ENCODE measurements at places on chromosomes 11 and 22.
A peak's percentile ranks its signal among the peaks of the same experiment; 100 is the strongest.

DNA sequence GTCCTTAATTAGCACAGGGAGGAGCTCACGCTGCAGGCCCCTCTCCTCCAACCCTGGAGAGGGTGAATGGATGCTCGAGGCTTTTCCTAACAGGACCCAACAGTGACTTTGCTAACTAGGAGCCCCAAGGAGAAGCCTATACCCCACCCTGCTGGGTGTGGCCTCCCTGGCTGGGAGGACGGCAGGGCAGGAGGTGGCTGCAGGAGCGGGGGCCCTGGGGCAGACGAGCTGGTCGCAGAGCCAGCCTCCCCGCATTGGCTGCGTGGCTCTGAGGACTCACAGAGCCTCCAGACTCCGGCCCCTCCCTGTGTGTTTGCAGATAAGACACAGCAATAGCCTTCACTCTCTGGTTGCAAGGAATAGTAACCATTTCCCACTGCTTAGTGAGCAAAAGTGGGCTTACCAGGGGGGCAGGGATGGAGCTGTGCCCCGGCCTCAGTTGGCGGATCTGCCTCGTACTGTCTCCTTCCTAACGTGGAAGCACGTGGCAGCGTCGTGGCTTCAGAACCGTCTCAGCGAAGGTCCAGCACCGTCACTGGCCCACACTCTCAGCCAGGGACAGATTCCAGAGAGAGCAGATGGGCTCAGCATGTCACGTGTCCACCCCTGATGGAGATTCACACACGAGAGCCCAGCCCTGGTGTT lies 1087.5 kb downstream of the BRD1 start:
- no peak for DNase-seq

DNA sequence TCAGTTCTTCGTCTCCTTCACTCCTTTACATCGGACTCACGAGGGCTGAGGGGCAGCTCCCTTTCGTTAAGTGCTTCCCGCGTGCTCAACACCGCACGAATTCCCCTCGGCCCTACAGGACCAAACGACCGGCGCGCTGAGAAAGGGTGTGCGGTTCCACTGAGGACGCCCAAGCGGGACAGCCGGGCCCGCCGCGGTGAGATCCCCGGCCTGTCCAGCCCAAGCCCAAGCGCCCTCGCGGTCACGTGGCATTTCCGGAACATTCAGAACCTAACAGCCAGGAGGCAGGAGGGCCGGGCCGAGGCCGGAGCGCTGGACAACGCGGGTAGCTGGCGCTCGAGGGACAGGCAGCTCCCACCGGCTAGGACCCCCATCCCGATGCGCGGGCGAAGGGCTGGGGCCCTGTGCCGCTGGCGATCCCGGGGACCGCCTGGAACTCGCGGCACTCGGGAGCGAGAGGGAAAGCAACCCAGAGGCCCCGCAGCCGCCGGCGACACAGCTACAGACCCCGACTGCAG lies 737 bp upstream of the STIP1 start:
- peak; percentile 62 for DNase-seq

DNA sequence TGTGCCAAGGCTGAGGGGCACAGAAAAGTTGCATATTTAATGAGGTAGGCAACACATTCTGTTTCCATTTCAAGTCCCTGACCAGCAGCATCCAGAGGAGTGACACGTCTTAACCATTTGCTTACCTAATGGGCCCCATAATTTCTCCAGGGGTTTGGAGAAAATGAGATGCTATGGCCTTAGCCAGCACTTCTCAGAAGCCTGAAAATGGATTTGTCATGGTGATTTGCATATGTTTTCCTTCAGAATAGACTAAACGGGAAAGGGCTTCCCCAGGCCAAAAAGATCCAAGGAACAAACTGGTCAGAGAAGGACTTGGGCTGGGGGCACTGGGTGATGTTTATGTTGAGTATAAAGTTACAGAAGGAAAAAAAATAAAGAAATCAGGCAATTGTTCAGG lies 16.7 kb downstream of the CSRP3 start:
- DNase-seq = no peak

- DNase-seq = no peak
Measured at GRCh38 chr11:17922416-17922788, 90.4 kb downstream of the SERGEF start.

- no peak for DNase-seq
Measured at GRCh38 chr11:46655631-46656030, 38.3 kb downstream of the ATG13 start.

- peak; percentile 26 for DNase-seq
Measured at GRCh38 chr22:38397189-38398085, 57.6 kb downstream of the KCNJ4 start.

DNA sequence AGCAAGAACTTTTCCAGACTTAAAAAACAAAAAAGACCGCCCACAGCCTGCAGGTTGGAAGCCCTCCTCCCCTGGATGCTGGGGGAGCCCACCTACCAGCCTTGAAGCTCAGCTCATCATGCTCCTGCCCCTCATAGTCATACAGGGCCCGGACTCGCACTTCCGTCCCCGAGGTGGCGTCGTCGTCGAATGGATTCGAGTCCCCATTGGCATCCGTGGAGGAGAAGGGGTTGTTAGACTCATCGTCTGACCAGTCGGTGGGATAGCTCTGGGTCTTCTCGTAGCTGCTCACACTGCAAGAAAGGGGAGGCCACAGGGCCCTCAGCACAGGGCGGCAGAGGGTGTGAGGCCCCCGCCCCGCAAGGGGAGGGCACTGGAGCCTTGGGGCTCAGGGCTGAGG lies 19.0 kb upstream of the ARFGAP3 start:
- no peak for DNase-seq

DNA sequence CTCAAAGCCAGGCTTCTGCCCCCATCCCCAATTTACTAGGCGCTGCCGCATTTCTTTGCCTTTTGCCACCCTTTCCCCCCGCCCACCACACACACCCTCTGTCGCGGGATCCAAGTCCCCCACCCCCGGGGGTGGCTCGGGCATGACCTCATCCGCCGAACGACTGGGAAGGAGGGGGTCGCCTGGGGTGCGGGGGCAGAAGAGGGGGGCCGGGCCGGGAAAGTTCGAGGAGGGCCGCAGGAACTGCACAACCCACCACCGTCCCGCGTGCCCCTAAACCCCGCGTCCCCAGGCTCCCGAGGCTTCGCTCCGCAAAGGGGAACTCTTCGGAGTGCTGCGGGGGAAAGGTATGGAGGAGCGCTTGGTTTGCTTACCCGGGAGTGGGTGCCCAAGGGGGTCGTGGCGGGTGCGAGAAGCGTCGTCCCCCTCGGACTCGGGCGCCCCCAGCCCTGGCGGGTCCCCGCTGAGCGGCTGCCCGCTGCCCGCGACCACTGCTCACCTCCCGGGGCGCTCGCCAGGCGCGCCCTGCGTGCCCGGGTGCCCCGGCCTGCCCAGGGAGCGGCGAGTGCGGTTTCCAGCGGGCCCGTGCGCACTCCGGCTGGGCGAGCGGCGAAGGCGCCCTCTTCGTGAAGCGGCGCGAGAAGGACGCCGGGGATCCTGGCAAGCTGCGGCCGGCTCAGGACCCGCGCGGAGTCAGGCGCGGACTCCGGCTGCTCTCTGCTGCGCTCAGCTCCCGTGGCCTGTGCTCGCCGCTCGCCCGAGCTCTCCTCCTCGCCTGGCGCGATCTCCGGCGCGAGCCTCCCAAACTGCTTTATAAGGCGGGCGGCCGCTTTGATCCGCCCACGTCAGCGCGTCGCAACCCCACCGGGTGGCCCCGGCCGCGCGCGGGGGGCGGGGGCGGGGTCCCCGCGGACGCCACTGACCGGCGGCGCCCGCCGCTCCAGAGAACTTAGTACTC lies 4.0 kb upstream of the WNT11 start:
- DNase-seq = no peak

DNA sequence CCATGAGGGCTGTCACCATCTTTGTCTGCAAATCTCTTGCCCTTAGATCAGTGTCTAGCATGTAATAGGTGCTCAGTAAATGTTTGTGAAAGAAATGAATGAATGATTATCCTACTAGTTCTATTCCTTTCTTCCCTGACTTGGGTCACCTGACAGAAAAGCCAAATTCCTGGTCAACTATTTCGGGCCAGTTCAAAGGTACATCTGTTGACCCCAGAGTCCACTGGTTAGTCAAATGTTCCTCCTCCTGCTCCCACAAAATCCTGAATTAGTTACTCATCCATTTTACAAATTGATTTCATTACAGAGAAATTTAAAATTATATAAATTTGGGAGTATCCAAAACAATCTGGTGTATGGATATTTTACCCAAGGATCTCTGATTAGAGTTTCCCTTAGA lies 124.7 kb upstream of the NAV2 start:
- DNase-seq = no peak

DNA sequence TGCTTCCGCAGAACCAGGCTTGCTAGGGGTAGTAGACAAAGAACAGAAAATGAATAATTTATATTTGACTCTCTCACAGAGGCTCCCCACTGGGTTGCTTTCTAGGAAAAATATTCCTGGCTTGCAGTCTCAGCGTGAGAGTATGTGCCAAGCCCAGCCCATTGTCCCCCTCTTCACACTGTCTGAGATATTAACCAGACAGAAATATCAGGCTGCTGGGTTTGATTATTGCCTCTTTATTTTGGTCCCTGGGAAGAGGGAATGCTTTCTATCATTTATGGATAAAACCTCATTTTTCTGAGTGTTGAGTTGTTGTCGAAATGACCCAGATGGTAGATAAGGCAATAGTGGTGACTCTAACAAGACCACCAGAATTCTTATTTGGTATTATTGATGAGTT lies 367.9 kb downstream of the METTL15 start:
- no peak for DNase-seq

DNA sequence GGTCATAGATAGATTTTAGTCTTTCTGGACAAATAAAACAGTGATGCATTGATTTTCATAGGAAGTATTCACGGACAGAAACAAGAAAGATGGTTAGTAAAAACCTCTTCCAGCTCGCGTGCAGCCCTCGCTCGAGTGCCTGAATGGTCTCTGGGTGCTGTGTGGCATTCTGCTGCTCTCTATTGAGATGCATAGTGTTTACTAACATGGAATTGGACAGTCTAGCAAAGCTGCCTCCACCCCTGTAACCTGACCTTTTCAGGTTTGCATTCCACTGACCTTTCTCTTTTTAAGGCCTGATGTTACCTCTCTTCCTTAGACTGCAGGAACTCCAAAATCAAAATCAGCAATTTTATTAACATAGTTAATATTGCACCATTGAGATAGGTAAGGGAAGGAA lies 643.4 kb downstream of the JRKL start:
- DNase-seq = no peak

- no peak for DNase-seq
Measured at GRCh38 chr11:3026803-3027202, 30.4 kb downstream of the CARS1 start.

GRCh38 chr22:45441138-45441537 lies 27.6 kb downstream of the RIBC2 start:
- peak; percentile 67 for DNase-seq

- no peak for DNase-seq
Measured at GRCh38 chr11:6354651-6355485, 34.6 kb upstream of the CAVIN3 start.

DNA sequence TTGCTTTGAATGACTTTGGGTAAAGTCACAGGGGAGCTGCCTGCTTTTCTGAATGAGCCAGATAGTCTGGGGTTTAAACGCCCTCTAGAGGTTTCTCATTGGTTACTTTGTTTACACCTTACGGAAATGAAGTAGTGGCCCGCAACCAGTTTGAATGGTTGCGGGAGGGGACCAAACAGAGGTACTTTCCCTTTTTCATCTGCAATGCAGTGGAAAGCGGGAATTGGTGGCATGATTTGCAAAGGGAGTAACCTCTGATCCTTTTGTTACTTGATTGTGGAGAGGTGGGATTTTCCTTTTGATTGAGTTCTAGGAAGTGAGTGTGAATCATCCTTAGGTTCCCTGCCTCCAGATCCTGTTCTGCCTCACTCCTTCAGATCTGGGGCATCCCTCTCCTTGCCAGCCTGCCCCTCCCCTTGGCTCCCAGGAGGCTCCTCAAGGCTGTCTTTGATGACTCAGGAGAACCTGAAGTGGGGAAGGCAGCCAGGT lies 15.9 kb upstream of the GLYATL1 start:
- DNase-seq = peak; percentile 48

- no peak for DNase-seq
Measured at GRCh38 chr11:34364102-34364501, 6.3 kb upstream of the ABTB2 start.

- DNase-seq = no peak
Measured at GRCh38 chr11:132062031-132062430, 691.6 kb downstream of the NTM start.

DNA sequence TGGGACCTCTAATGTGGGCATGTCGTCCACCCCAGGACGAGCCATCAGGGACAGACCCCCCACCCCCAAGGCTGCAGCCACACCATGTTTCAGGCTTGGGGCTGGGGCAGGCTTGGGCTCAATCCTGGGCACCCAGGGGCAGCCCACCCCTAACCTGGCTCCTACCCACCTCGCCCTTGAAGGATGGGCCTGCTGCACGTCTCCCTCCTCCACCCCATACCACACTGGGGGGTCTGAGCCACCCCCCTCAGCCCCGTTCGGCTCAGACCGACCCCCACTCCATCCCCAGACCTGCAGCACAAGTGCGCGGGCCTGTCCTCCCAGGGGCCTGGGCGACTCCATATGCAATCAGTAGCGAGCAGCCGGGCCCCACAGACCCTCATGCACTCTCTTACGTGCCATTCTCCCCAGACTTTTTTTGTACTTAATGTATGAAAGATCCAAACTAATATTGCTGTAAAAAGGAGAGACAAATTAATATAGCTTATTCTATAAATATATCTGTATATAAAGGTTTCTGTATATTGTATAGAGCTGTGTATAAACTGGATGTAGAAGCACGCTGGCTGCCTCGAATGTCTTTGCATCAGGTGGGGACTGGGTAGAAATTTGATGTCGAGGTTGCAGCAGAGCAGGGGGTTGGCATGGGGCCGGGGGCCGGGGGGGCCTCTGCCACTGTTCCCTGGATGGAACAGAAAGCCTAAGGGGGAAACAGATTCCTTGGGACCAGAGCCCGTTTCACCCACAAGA lies 5.8 kb upstream of the MYRF start:
- DNase-seq = no peak

GRCh38 chr11:72719144-72719543 lies 33.1 kb downstream of the ARAP1 start:
- DNase-seq = no peak

DNA sequence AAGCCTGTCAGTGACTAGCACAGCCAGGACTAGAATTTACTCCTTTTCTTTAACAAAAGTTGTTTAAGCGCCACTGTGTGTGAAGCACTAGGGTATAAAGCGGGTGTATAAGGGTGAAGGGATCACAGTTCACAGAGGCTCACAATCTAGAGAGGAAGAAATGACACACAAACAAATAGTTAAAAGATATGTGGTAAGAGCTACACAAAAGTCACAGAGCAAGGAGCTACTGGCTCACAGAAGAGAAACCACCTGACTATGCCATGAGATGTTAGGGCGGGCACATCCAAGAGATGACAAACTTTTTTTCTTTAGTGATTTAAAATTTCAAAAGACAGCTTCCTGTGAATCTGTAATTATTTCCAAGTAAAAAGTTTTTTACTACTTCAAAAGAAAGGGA lies 55.6 kb downstream of the PHF21A start:
- DNase-seq = no peak

DNA sequence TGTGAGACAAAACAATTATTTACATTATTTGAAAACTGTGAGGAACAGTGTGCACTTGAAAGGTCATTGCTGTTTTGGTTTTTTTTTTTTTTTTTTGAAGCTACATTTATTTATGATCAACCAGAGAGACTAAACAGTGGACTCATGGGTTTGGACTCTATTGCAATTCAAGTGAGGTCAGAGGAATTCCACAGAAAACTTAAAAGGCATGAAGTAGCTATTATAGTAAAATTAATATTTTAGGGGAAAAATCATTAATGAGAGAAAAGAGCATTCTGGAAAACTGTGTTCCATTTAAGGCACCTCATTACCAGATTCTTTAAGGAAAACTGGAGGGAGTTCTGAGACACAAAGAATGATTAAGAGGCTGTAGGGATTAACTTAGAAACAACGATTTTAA lies 102.8 kb downstream of the WNT11 start:
- DNase-seq = no peak
